Activated CD4-positive, alpha-beta T cell treated with anti-CD3 and anti-CD28 coated beads, Interleukin-2, amount 10 ng/mL, durations not matched to agents 7 days and 5 days (primary cell): ENCODE measurements at places on chromosomes 12 and 14.
A peak's percentile ranks its signal among the peaks of the same experiment; 100 is the strongest.

GRCh38 chr12:121849665-121850064 is 9.0 kb downstream of the HPD start:
- DNase-seq, result no peak

DNA sequence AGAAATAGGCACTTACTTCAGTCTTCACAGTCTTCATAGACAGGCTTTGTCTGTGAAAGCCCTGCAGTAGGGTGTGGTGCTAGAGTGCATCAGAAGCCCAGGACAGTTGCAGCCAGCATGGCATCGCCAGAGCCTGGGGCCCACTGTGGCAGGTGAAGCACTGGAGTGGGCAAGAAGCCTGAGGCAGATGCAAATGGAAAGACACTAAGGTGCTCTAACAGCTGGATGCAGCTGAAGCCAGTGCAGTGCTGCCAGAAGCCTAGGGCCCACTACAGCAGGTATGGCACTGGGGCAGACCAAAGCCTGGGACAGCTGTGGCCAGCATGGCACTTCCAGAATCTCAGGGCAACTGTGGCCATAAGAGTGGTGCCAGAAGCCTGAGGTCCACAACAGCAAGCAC is 358.6 kb downstream of the SYT1 start:
- DNase-seq, result no peak

DNA sequence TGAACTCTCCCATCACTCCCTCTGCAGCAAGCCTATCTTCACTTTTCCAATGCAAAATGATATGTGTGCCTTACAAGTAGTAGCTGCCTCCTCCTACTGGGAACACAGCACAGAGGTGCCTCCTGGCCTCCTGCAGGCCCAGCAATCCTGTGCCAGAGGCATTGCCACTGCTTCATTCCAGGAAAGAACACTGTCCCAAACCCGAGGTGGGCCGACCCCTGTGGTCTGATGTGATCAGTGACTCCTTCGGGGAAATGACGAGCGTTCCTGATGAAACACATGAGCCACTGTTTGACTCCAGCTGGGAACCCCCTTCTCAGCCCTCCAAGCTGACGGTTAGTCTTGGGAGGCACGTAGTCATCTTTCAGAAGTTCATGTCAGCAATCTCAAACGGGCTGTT is 19.5 kb downstream of the PSMC1 start:
- DNase-seq, result peak; percentile 6

- DNase-seq, result no peak
Measured at GRCh38 chr14:27427796-27428195, 830.0 kb upstream of the NOVA1 start.

GRCh38 chr14:24481622-24482324 is 26.3 kb downstream of the CMA1 start:
- DNase-seq, result peak; percentile 52

DNA sequence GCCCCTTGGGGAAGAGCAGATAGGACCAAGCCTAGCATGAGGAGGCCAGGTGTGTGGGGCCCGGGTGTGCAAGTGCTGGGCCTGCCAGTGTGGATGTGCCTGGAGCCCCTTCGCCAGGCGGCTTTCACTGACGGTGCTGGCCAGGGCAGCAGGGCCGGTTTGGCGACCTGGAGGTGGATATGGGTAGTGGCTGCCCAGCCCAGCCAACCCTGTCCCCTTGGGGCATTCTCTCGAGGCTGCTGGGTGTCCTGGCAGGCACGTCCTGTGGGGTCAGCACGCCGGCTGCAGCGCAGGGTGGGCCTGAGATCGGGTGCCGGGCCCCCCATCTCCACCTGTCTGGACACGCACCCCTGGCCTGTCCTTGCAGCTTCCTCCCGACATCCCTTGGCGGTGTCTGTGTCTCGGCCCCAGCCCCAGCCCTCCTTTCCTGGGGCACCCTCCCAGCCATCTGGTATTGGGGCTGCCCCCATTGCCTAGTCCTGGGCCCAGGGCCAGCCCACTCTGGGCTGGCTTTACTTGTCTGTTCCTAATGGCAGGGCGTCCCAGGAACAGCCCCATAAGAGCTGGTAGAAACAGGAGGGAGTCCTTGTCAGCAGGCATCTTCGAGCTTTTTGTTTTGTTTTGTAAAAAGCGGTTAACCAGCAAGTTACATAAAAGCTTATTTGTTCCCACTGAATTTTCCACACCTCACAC is 7.2 kb upstream of the CRIP2 start:
- no peak for DNase-seq

DNA sequence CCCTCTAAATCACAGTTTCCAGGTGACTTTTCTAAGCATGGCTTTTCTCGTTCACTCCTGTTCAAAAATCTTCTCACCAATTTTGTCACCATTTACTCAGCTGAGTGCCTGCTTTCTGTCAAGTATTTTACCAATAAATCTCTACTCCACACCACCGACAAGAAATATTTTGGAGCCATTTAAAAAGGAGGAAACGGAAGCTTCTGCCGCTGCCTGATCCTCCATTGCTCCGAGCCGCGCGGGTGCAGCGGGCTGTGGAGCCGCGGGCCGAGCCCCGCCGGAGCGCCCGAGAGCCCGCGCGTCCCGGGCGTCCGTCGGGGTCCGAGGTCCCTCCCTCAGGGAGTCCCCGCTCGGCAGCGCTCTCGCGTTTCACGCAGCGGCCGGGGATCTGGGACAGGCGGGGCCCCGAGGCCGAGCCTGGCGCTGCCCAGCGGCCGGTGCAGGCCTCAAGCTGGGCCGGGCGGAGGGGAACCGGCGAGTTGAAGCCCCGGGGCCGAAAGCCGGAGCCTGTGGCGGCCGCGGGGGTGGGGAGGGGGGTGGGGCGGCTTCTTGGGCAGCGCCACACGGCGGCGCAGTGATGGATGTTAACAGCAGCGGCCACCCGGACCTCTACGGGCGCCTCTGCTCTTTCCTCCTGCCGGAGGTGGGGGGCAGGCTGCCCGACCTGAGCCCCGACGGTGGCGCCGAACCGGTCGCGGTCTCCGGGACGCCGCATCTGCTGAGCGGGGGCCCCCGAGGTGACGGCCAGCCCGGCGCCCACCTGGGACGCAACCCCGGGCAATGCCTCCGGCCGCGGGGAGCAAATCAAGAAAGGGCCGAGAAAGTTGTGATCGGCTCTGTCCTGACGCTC is 1.1 kb upstream of the HEBP1 start:
- DNase-seq, result peak; percentile 38

GRCh38 chr12:79360936-79361335 is 329.8 kb downstream of the PAWR start:
- DNase-seq, result no peak

GRCh38 chr14:71246539-71246938 is 339.3 kb downstream of the PCNX1 start:
- peak; percentile 36 for DNase-seq

- DNase-seq, result no peak
Measured at GRCh38 chr12:52910248-52910883, 5.5 kb upstream of the KRT8 start.

DNA sequence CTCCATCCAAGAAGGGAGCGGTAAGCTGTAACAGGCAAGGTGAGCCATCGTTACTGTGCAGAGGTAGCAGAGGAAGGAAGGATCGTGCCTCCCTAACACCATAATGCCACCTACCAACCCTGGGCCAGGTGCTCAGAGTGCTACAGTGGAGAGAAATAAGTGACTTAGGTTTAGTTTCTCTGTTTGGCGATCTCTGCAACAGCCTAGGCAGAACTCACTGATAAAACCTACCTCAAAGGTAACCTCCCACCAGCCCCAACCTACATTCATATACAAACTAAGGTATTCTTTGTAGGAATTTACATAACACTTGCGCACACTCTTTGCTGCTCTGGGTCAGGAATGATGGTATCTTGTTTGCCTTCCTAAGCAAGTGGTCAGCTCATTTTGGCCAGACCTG is 93.4 kb upstream of the TMEM132D start:
- no peak for DNase-seq

- peak; percentile 88 for DNase-seq
Measured at GRCh38 chr12:11486623-11487444, 91.5 kb upstream of the PRB2 start.

DNA sequence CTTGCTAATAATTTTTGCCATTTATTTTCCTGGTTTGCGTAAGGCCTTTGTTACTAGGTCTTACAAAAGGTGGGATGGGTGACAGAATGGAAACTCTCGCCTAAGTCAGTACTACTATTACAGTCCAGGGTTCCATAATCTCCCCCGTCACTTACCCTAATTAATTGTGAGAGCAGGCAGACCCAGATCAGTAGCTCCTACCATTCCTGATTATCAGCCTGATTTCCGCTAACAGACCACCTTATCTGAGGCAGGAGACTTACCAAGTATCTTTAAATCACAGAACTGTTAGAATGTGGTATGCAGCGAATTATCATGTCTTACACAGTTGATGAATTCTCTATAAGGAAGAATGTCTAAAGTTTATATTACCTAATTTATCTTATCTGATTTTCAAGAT is 234.7 kb downstream of the FOXN3 start:
- DNase-seq, result no peak

- DNase-seq, result no peak
Measured at GRCh38 chr12:179131-179884, 34.6 kb downstream of the SLC6A12 start.

DNA sequence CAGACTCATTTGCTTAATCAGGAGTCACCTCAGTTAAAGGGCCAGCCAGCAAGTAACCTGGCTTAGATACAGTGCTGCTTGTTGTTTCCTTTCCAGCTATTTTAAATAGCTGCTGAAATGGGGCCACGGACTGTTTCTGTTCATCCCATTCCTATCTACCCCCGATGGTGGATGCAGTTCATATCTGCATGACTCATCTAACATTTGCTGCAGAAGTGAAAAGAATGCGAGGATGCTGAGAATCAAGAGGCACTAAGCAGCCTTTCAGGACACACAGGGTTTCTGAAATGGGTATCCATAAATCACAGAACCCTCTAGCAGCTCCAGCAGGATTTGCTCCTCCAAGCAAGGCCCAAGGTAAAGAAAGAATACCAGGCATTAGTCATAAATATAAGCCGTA is 60.2 kb upstream of the RTRAF start:
- DNase-seq, result no peak

DNA sequence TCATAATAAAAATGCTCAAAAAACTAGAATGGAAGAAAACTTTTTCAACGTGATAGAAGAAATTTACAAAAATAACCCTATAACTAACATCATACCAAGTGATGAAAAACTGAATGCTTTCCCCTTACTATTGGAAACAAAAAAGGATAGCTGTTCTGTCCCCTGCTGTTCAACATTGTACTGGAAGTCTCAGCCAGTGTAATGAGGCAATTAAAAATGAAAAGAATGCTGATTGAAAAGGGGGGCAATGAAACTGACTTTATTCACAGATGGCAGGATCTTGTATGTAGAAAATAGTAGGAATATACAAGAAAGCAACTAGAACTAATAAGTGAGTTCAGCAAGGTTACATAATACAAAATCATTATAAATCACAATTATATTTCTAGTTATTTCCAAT is 337.9 kb upstream of the KITLG start:
- no peak for DNase-seq

DNA sequence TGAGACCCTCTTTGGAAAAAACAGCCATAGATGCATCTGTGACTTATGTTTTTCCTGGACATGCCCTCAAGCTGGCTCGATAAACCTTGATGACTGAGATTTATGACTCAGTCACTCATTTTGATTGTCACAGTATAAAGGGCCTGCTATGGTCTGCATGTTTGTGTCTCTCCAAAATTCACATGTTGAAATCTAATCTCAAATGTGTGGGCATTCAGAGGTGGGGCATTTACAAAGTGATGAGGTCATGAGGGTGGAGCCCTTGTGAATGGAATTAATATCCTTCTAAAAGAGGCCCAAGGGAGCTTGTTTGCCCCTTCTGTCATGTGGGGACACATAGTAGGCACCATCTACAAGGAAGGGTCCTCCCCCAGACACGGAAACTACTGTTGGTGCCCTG is 372.9 kb downstream of the APAF1 start:
- DNase-seq, result no peak

GRCh38 chr14:20632831-20633691 is 8.4 kb downstream of the OR6S1 start:
- peak; percentile 71 for DNase-seq

DNA sequence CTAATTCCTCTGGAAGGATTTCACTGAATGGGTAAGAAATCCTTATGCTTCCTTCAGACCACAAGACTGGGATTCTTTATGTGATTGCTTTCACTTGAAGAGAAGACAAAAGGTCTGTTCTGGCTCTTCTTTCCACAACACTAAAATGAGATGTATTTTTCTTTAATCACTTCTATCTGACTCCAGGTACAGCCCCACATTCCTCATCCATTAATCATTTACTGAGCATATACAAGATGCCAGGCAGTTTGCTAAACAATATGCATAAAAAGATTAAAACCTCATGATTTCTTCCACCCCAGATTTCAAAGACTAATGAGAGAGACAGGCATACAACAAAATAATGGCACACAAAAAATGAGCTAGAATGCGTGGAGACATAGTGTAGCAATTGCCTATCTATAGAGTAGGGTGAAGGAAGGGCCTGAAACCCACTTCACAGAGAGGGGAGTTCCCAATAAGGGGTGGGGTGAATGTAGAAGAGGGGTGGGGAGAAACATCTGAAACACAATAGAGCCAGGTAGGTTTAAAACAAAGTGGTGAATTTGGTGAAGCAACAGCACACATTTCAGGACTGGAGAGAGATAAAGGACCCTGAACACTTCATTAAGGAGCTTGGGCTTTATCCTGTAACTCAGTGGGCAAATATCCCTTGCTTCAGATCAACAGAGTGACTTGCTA is 65.1 kb upstream of the PRB2 start:
- DNase-seq, result no peak

DNA sequence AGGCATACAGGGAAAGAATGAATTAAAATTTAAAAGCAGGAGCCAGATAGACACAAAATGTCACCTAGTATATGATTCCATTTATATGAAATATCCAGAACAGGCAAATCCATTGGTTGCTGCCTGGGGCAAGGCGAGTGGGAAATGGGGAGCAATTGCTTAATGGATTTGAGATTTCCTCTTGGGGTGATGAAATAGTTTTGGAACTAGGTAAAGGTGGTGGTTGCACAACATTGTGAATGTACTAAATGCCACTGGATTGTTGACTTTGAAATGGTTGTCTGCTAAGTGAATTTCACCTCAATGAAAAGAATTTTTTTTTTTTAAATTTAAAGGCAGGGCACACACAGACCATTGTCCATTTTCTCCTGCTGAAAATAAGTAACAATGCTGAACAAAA is 61.9 kb downstream of the ABCC9 start:
- DNase-seq, result no peak

DNA sequence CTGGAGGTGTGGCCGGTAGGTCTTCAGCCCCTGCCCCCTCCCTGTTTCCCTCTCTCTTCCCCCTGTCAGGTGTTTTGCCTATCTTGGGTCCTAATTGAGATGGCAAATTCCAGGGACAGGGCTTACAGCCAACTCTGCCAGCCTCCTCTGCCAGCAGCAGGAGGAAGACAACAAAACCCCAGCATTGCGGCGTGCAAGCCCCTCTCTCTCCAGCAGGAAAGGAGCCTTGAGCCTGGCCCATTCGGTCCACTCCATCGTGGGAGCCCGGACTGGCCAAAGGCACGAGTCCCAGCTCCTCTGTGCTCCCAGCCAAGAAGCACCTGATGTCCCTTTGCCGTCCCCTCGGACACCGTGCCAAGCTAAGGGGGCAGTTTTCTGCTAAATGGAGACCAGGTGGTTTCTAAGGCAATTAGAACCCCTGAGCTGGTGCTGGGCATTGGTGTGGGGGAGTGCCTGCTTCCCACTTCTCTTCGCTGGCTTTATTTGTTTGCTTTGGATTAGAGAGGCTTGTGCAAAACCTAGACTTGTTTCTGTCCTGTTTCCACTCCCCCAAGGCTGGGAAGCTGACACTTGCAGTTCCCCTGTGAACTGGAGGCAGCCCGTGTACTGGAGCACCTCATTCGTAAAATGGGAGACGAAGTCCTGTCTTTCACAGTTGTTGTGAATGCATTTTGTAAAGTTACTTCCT is 57.1 kb upstream of the LHX5 start:
- DNase-seq, result no peak
